ENCODE measurements at places on chromosomes 7 and 10. TPM values are rescaled to one million over a fixed set of nuclear protein-coding genes. Genes with fewer than 3 reads are reported as not detected.

DNA sequence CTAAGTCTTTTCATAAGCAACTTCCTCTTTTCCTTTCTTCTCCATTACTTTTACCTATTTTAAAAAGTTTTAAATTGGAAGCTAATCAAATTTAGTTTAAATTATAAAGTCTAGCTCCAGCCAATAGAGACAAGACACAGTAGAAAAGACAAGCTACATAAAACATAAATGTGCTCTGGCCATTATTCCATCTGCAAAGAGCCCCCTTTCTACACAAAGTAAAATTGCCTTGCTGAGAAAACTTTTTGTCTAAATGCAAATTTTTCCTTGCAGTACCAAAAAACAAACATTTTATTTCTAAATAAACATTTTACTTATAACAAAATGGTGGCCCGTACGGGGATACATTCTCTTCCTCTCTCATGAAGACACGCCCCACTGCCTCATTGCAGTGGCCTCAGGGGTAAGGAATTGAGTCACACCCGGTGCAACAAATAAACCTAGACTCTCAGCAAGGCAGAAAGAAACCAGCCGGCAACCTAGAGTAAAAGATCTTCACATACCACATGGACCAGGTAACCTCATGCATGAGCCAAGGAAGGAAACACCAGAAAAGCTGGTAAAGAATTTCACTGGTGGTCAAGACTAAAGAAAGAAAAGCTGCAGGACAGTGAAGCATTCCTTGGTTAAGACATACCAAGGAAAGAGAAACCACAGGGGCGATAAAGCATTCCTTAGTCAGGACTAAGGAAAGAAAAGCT is 71.6 kb upstream of the ZNF746 start:
- DNase-seq = peak; percentile 65

- DNase-seq = no peak
These were observed 50.8 kb upstream of the RNF32 start for GRCh38 chr7:156589808-156590207.

GRCh38 chr7:95933618-95934017 is 161.3 kb downstream of the DYNC1I1 start:
- no peak for DNase-seq

GRCh38 chr10:6612371-6612770 is 32.3 kb upstream of the PRKCQ start:
- no peak for DNase-seq

GRCh38 chr10:31118556-31118955 is 86.9 kb upstream of the ZNF438 start:
- DNase-seq = no peak

DNA sequence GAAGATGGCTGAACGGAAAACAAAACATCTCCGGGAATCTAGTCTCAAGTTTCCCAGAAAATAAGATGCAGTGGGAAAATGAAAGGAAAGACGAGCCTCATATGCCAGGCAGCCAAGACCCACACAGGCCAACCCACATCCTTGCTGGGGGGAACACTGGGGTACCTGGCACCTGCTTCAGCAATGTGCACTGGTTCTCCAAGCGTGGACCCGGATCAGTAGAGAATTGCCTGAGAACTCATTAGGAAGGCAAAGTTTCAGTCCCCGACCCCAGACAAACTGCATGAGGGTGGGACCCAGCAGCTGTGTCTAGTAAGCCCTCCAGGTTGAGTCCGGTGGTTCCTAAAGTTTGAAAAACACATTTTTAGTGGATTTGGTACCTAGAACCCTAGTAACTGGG is 18.4 kb downstream of the FAM53B start:
- no peak for DNase-seq

DNA sequence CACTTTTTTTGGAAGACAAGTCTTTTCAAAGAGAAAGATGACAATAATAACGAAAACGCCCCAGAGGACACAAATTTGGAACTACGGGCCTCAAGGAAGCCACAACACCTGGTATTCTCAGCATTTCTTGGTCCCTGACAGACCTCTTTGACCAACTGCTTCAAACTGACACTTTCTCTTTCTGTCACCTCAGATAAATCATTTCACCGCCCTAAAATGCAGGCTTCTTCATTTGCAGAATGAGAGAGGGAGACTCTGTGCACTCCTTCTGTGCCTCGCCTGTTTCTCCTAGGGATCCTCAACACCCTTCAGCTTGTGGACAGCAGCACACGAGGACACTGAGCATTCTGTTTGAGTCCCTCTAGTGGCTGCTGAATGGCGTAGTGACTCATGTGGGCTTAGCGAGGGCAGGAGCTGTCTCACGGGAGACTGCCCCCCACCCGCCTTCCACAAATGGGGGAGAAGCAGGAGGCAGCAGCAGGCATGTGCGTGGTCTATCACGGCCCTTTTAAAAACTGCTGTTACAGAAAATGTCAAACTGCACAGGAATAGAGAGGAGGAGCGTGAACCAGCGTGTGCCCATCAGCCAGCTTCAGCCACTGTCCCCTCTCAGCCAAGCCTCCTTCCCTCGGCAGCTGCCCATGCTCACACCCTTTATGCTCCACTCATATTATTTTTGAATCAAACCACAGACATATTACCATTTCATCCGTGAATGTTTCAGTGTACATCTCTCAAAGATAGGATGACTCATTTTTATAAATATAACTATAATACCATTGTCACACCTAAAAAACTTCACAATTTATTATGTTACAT is 41.4 kb downstream of the GSDME start:
- peak; percentile 71 for DNase-seq

AKR1C2 gene
- total RNA-seq = 0.83 TPM

IL6 gene
- 0.85 TPM for total RNA-seq

HYAL4 gene
- not detected for total RNA-seq
